DMS 273 treated with DMSO at 0.1 percent for 48 hours (cell line): ENCODE measurements at places on chromosomes 16 and 17.
A peak's percentile ranks its signal among the peaks of the same experiment; 100 is the strongest.

GRCh38 chr17:49216482-49216881 lies 6.0 kb downstream of the ABI3 start:
- no peak for DNase-seq

DNA sequence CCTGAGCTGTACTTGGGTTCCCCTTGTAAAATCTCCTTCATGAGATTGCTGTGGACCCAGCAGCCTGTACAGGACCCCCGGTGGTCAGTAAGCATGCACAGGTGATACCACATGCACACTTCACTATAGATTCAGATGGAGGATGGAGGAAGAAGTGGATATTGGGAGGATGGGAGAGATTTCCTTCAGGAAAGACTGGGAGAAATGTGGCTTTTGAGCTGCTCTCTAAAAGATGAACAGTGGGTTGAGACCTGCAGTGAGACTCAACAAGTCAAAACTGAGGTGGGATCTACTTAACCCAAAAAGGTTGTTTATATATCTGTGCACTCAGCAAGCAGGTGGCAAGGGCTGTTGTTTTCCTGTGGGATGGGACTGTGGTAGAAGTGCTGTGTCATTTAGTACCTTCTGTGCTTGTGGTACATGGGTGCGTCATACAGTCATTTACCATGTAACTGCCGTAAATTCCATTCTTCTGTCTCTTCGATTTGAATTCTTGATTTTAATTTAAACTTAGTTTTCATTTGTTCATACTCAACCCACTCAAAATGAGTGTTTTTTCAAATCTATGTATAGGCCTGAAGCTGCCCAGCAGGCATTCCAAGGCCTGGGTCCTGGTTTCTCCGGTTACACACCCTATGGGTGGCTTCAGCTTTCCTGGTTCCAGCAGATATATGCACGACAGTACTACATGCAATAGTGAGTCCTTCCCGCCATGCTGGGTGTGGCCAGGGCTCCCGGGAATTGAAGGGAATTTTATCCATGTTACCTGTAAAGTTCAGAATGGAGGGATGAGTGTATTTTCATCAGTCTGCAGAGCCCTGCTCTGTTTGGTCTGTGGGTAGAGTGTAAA lies 6.9 kb downstream of the HERPUD1 start:
- DNase-seq = no peak

- DNase-seq = no peak
Observed at GRCh38 chr17:4938688-4939545, 929 bp downstream of the SLC25A11 start.

- peak; percentile 46 for DNase-seq
Observed at GRCh38 chr17:17781591-17782496, 54.9 kb downstream of the SREBF1 start.
